ENCODE measurements at places on chromosomes 2 and 18. TPM values are rescaled to one million over a fixed set of nuclear protein-coding genes. Genes with fewer than 3 reads are reported as not detected.

DNA sequence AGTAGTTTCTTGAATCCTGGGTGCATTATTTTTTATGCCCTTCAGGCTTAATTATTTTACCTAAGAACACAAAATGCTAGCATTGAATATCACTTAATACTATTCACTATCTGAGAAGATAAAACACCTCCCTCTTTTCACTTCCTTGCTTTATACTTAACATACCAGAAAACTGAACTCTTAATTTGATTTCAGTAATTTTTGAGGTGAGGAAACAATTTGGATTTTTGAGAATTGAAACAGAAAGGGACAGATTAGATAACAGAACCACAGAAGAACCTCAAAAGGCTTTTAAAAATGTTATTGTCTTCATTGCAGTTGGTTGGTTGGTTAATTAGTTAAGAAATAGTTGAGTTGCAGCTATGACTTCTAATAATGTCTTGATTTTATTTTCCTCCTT lies 69.5 kb downstream of the GPD2 start:
- DNase-seq = no peak

- no peak for DNase-seq
These were observed 893.5 kb upstream of the ZEB2 start for GRCh38 chr2:145413261-145414030.

DNA sequence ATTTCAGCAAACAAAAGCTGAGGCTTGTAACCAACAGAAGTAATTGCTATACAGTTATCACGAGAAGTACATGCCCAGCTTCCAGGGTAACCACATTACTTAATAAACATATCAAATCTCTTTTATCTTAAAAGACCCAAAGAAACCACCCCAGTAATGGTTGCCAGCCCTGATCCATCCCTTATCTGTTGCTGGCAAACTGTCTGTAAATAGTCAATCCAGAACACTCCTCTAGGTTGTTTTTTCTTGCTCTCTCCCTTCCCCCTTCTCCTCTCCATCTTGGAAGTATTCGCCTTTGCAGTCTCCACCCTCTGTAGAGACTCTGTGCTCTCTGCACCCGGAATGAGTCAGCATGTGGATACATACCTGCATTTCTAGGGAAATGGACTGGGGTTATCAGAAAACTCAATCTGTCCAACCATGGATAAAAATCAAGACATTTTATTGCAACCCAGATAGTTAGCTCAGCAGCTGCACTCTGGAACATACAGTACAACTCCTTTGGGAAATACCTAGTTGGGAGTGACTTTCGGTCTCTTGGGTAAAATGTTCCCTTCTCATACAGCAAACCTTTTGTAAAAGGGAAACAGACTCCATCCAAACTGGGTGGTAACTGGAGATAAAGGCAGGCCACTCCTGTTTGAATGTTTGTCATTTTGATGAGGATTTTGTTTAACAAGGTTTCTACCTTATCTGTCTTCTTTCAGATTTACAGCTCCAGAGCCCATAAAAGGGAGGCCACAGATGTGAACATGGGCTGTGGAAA lies 123.5 kb upstream of the FOSL2 start:
- no peak for DNase-seq

DNA sequence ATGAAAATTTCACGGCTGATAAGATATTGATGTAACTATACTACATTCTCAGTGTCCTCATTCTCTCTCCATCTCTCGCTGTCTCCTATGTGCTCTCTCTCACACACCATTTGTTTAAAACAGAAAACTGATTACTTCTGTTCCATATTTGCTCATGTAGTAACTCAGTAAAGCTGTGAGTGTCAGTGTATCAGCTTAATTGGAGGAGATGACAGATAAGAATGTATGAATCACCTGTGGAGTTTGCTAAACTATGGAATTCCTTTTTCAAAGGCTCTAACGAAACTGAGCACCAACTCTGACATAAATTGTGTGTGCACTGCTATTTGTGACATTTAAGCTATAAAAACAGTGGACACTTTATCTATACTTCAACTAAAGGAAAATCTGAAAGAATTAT lies 1080.0 kb downstream of the DSC3 start:
- DNase-seq = no peak

DNA sequence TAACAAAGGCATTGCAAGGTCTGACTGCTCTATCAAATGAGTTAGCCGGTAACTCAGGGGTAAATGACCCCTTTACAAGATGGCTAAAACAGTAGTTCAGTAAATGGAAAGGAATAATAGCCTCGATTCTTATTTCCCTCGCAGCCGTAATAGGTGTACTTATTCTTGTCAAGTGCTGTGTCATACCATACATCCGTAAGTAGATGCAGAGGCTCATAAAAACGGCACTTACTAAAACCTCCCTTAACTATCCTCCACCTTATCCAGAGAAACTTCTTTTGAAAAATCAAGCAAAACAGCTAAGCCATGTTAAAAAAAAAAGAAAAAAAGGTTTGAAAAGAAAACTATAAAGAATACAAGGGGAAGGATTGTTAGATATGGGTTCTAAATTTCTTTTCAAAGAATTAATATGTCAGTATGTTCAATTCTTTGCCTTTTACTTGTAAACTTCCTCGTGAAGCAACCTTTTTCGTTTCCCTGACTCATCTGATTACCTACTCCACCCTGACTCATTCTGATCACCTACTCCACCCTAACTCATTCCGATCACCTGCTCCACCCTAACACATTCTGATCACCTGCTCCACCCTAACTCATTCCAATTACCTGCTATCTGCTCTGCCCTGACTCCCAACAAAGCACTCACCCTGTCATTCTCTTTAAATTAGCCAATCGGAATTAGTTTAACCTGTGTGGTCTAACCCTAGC lies 127.5 kb downstream of the SPAG16 start:
- no peak for DNase-seq

Gene RAB17
- polyA plus RNA-seq = 4.8 TPM

Gene STARD6
- polyA plus RNA-seq = not detected

Gene NT5C1B
- not detected for polyA plus RNA-seq

- no peak for DNase-seq
These were observed 17.6 kb downstream of the IFT172 start for GRCh38 chr2:27471961-27472360.

- DNase-seq = no peak
These were observed 55.2 kb downstream of the PARD6G start for GRCh38 chr18:80191907-80192652.

GRCh38 chr2:14544247-14544646 lies 88.3 kb upstream of the LRATD1 start:
- DNase-seq = no peak

Gene FOXD4L1
- polyA plus RNA-seq = 0.06 TPM

DNA sequence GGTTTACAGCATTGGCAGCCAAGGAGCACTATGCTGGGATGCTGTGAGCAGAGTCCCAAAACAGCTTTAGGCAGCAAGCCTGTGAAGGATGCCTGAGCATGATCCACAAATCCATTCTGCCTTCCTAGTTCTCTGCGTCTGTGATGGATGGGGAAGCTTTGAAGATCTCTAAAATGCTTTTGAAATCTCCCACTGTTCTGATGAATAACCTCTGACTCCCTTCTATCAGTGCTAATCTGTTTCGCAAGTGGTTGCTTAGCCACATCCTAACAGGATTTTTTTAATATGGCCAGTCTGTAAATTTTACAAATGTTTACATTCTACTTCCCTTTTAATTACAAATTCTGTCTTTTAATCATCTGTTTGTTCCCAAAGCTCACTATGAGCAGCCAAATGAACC lies 319.2 kb downstream of the GULP1 start:
- no peak for DNase-seq

Data from heart right ventricle (tissue), 16 donors.